Fibroblast of villous mesenchyme (primary cell): ENCODE measurements at places on chromosomes 4 and X. TPM values are rescaled to one million over a fixed set of nuclear protein-coding genes. Genes with fewer than 3 reads are reported as not detected.

The AFF2 gene
- 0.32 TPM in 1 of 2 replicates, not detected in the other for total RNA-seq

The CDX4 gene
- not detected in 2 replicates for total RNA-seq

DNA sequence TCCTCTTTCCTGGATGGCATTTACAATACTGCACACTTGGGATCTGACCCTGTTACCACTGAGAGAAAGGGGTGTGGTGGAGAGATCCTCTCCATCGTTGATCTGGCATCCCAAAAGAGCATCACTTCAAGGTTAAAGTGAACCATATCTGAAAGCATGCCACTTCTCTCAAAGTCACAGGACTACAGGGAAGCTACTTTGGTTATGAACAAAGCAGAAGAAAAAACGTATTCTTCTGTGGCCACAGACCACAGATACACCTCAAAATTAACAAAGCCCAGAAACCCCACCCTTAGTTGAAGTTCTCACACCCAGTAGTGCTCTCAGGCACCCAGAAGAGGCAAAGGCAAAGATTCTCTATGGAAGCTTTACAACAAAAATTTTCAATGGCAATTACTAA lies 108.3 kb downstream of the JADE1 start:
- DNase-seq = no peak

- peak; percentile 36 for DNase-seq
These were observed 126.4 kb downstream of the KDR start for GRCh38 chr4:54999003-54999402.

DNA sequence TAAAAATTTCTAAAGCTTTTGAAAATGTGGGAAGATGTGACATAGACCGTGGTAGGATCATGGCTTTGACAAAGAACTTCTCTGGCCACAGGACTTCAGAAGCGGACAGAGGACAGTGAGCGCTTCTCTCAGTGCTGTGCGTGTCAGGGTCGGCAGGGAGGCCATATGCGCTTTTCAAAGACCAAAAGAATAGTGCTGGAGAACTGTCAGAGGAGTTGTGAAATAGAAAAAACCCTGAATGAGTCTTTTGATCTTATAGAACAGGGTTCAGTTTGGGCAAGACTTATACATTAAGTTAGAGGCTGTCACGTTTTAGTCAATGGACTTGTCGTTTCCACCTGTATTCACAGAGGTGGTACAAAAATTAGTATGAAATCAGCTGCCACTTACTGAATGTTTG lies 77.4 kb downstream of the PTTG2 start:
- DNase-seq = no peak

DNA sequence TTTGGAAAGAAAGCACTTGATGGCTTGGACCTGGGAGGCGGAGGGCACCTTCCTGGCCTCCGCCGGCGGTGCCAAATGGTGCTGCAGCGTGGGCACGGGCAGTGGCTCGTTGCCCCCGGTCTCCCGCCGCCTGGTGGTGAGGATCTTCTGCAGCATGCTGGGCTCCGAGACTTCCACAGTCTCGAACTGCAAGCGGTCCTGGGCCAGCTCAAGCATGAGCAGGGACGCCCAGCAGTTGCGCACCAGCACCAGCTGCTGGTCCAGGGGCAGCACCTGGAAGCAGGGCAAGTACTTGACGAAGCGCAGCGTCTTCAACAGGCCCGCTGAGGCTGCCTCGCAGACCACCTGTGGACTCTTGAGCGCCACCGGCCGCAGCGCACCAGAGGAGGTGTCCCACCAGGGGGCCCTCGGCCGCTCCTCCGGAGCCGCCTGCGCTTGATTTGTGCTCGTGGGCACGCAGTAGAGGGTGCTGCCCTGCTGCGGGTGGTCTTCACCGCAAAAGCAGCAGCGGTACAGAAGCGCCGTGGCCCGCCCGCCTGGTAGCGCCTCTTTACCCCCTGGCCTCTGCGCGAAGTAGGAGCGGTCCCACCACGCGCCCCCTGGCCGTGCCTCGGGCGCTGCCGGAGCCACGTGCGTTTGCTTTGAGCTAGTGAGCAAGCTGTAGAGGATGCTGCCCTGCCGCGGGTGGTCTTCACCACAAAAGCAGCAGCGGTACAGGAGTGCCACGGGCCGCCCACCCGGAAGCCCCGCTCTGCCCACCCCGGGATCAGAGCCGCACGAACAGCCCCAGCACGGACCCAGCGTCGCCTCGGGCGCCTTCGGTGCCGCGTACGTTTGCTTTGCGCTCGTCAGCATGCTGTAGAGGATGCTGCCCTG lies 689 bp downstream of the NR0B1 start:
- DNase-seq = no peak

GRCh38 chr4:31417040-31417439 lies 696.9 kb downstream of the PCDH7 start:
- no peak for DNase-seq
